Right lobe of liver (tissue), 6 donors: ENCODE measurements at places on chromosomes 7 and 10. TPM values are rescaled to one million over a fixed set of nuclear protein-coding genes. Genes with fewer than 3 reads are reported as not detected.

Gene LRRC4
- 4.0 TPM for total RNA-seq

DNA sequence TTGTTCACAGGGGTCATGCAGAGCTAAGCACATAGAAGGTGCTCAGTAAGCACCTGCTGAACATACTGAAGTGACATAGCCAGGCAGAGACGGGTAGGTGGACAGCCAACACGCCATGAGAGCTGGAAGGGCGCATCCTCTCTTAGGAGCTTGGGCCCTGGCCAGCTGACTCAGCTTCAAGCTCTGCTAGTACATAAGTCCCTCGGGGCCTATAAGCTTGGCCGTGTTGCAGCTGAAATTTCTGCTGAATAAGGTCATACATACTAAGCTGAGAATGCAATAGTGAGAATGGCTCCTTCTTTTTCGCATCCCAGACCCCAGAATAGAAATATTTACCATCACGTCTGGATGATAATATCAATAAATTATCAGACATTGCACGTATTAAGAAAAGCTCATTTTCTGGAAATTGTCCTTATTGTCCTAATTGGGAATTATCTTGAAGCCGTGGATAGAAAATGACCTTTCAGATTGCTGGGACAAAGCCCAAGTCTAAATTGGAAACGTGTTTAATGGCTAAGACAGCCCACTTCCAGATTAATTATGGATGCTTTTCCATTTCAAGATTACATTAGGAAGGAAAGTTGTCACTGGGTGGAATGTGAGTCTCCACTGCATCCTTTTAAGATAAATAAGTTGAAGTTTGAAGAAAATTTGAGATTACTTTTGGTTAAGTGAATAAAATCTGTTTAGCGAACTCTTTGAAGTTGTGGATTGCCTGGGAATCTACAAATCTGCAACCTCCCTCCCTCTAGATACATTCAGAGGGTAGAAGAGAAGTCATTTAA is 287.1 kb upstream of the C7orf33 start:
- peak; percentile 48 for DNase-seq

GRCh38 chr7:96691702-96692101 is 17.9 kb downstream of the SEM1 start:
- DNase-seq: no peak

DNA sequence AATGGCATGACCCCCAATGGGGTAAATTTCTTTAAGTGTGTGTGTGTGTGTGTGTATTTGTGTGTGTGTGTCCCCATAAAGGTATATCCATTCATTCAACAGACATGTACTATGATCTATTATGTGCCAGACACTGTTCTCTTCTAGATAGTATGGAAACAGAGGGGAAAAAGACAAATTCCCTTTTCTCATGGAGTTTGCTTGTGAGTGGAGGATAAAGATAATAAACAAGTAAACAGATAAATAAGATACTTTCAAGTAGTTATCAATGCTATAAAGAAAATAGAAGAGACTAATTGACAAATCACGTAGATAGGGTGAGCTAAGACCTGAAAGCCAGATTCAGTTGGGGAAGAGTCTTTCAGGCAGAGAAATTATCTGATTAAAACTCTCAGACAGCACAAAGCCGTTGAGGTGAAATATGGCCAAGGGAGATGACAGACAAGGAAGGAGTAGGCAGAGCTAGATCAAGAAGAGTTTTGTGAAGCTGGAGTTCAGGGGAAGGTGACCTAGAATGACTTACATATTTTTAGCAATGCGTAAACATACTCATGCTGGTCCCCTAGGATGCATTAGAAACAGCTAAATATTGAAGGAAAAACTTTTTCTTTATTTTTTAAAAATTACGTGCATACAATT is 45.2 kb upstream of the DMTF1 start:
- DNase-seq: no peak

GRCh38 chr7:27124096-27124901 is 6.3 kb downstream of the HOXA4 start:
- no peak for DNase-seq

DNA sequence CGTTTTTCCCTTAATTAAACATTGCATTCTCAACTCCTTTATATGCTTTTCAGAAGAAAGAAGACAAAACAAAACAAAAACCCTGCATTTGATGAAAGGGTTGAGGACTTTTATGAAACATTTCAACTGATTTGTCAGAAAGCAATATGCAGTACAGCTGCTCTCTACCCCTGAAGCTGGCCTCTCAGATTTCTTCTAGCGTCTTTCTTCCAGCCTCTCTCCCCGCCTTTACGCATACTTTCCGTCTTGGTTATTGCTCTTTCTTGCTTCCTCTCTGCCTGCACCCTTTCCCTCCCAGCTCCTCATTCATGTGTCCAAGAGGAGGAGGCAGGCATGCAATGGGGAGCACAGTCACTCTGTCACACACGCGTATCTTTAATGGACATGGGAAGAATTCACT is 91.0 kb upstream of the COL1A2 start:
- DNase-seq: no peak

Gene GPR141
- not detected for total RNA-seq

Gene PARP12
- 25.1 TPM for total RNA-seq

DNA sequence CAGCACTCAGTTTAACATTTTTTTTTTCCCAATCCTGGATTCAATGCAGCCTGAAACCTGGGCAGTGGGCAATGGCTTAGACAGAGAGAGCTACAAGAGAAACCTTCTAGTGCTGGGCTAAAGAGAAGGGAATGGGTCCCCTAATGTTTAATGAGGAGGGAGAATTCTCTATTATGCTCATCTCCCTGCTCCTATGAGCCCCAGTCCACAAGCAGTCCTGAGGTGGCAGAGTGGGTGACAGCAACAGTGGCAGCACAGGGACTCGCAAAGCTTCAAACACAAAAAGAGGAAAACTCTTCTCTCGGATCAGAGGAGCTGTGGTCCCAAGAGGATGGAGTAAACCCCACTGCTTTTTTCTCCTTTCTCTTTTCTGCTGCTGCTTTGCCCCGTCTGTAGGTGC is 36.5 kb downstream of the COBL start:
- DNase-seq: no peak

Gene OPN4
- not detected for total RNA-seq

GRCh38 chr7:93194386-93194785 is 31.9 kb downstream of the HEPACAM2 start:
- no peak for DNase-seq

Gene MMS19
- 40.7 TPM for total RNA-seq

DNA sequence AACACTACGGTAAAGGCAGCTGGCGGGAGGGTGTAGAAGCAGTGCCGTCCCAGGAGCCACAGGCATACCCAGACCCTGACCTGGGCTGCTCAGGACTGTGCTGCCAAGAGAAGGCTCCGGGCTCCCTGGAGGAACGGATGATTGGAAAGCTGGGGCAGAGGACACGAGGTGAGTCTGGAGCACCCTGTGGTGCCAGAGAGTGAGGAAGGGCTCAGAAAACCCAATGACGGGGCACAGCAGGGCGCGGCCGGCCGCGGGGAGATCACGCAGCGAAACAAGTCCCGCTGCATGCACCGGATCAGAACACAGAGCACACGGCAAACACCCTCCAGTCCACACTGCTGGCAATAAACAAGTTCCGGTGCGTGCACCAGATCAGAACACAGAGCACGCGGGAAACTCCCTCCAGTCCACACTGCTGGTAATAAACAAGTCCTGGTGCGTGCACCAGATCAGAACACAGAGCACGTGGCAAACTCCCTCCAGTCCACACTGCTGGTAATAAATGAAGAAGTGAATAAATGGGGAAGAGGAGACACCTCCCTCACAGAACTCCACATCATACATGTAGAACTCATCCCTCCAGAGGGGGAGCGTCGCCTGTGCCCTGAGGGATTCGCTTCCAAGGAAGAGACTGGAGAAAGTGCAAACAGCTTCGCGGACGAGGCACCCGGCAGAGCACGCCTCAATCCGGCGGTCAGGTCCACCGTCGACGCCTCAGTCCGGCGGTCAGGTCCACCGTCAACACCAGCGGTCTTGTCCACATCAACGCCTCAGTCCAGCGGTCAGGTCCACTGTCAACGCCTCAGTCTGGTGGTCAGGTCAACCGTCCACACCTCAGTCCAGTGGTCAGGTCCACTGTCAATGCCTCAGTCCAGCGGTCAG is 265.0 kb downstream of the MAD1L1 start:
- DNase-seq: peak; percentile 6

Gene NME8
- not detected for total RNA-seq

- no peak for DNase-seq
Observed at GRCh38 chr7:1085266-1085665, 2.6 kb upstream of the GPER1 start.

Gene OR2A42
- not detected for total RNA-seq

GRCh38 chr10:19785366-19785765 is 30.9 kb upstream of the PLXDC2 start:
- DNase-seq: no peak

Gene ATP6V0E2
- total RNA-seq: 80.7 TPM

Gene GPER1
- 12.7 TPM for total RNA-seq

Gene ODAD2
- total RNA-seq: 0.81 TPM

- DNase-seq: no peak
Observed at GRCh38 chr7:149598721-149599308, 101.2 kb upstream of the ZNF746 start.
